ENCODE measurements at places on chromosomes 11 and 22. TPM values are rescaled to one million over a fixed set of nuclear protein-coding genes. Genes with fewer than 3 reads are reported as not detected.

Gene BMAL1
- 12.1 TPM for polyA plus RNA-seq

- no peak for DNase-seq
These were observed 603 bp downstream of the ESRRA start for GRCh38 chr11:64305691-64306562.

Gene OR52I2
- not detected for polyA plus RNA-seq

DNA sequence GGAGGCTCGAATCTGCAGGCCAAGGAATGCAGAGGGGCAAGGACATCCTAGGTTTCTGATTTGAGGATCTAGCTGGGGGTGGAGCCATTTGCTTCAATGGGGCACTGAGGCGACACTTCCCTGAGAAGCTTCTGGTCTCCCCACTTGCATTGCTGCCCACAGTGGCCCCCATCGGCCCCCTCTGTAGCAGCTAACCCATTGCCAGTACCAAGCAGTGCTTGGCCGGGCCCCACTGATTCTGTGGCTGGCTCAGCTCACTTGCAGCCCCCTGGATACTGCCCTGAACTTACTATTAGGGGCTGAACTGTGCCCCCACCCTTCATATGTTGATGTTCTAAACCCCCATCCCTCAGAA, 42.9 kb upstream of the SHISAL1 start:
- DNase-seq, result no peak

- DNase-seq, result no peak
These were observed 20.4 kb downstream of the C22orf23 start for GRCh38 chr22:37932821-37933578.

Gene FIBP
- 92.2 TPM for polyA plus RNA-seq

DNA sequence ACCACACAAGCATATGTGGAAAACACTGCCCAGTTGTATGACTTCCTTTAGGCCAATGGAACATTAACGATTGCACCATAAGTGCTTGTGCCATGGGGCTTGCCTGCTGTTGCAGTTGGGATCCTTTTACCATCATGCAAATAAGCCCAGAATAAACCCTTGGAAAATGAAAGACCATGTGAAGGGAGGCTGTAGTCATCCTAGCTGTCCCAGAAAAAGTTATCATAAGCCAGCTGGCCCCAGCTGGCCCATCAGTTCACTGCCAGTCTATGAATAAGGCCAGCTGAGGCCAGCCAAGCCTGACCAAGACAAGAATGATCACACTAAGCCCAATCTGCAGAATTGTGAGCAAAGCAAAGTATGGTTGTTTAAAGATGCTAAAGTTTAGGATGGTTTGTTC, 253.9 kb upstream of the ARHGAP20 start:
- no peak for DNase-seq

DNA sequence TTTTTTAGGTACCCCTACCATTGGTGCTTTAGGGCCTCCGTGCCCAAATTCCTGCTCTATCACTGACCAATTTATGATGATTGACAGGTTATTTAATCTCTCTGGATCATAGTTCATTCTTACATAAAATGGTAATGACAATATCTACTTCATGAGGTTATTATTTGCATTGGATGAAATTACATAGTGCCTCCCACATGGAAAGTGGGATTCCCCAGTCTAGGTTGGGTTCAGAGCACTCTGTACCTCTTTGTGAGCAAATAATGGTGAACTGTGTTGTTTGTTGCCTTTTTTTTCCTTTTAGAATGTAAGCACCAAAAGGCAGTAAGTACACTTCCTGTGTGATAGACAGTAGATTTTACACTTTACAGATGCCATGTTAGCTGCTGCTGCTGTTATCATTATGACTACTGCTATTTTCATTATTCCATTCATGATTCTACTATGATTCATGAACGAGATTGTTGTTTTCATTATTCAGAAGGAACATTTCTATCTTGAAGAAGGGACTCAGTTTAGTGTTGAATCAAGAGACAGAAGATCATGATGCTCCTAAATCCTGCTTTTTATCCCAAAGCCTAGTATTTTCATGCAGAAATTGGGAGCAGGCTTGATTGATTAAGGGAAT, 100.8 kb downstream of the ALX4 start:
- no peak for DNase-seq

Gene SLC43A3
- polyA plus RNA-seq, result 22.0 TPM

DNA sequence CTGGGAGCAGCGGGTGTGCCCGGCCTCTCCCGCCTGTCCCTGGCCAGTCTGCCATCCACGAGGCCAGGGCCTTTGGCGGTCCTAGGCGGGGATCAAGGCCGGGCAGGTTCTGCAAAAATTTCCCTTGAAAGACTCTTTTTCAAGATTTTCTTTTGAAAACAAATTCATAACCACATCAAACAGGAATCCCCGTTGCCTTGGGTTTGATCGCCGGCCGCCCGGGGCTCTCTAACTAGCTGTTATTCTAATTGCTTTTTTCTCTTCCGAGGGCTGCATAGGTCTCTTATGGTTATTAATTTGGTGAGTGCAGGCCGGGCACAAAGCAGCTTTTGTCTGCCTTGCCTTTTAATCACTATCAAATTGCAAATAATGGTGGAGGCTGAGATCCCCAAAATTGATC, 42.0 kb downstream of the CDKN1C start:
- DNase-seq, result no peak

Data from renal cortex interstitium (tissue), 15 donors.